ENCODE measurements at places on chromosomes 2 and 18.

GRCh38 chr2:202609381-202610145 lies 25.2 kb upstream of the FAM117B start:
- DNase-seq, result no peak

GRCh38 chr2:190649798-190650390 lies 1.0 kb downstream of the NAB1 start:
- DNase-seq, result no peak

- DNase-seq, result no peak
These were observed 64.0 kb downstream of the MBP start for GRCh38 chr18:77068321-77069312.

- no peak for DNase-seq
These were observed 115.9 kb downstream of the MEIS1 start for GRCh38 chr2:66550826-66551225.

GRCh38 chr2:84115173-84115857 lies 343.8 kb downstream of the SUCLG1 start:
- no peak for DNase-seq

DNA sequence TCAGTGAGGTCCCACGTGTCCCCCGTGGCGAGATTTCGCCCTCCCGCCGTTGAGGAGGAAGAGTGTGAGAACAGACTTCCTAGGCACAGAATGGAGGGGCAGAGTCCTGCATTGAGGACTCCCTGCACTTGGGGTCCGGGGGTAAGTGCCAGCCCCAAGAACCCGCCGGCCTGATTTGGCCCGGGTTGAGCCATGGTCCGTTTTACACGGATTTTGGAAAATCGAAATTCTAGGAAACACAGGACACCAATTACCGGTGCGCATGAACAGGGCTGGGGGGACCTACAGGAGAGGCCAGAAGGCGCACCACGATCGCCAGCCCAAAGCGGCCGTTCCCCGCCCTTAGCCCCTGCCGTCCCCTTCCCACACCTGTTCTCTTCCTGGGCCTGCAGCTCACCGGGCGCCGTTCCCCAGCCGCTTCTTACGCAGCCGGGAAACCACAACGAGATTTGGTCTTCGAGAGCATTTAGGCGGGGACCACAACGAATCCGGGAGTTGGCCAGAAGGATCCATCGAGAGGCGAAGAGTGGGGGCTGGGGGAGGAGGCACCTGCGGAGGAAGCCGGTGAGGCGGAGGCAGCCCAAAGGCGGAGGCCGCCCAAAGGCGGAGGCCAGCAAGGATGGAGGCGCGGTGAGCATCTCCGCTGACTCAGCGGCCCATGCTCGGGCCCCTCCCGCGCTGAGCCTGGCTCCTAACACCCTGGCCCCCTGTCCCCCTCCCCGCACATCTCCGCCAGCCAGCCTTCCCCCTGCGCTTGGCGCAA lies 464 bp upstream of the TLX2 start:
- DNase-seq, result no peak

DNA sequence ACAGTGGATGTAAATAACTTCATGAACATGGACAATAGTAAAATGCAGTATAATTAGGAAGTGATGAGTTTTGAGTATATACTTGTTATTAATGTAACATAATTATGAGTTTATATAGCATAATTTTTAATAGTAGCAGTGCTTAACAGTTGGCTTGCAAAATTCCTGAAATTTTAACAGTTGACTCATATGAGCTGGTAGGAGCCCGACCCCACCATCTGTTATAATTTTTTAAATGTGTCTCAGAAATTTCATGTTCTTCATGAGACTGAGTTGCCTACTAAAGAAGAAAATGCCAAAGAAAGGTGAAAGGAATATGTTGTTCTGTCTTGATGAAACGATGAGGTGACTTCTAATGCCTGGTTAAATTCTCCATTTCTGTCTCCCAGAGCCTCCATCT lies 62.6 kb downstream of the ITGB1BP1 start:
- DNase-seq, result no peak

GRCh38 chr2:41329040-41329439 lies 718.8 kb upstream of the PKDCC start:
- DNase-seq, result no peak

- no peak for DNase-seq
These were observed 4.1 kb upstream of the MSH6 start for GRCh38 chr2:47778698-47779425.

GRCh38 chr2:122148128-122148767 lies 392.8 kb downstream of the TSN start:
- DNase-seq, result no peak

DNA sequence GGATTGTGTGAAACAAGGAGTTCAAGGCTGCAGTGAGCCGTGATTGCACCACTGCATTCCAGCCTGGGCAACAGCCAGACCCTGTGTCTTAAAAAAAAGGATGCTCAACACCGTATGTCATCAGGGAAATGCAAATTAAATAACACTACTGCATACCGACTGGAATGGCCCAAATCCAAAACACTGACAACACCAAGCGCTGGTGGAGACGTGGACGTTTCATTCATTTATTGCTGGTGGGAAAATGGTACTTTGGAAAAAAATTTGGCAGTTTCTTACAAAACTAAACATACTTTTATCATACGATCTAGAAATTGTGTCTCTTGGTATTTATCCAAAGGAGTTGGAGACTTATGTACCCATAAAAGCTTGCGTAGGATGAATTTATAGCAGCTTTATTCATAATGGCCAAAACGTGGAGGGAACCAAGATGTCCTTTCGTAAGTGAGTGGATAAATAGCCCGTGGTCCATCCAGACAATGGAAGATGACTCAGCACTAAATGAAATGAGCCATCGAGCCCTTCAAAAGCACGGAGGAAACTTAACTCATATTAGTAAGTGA lies 24.2 kb downstream of the NEU4 start:
- DNase-seq, result no peak

DNA sequence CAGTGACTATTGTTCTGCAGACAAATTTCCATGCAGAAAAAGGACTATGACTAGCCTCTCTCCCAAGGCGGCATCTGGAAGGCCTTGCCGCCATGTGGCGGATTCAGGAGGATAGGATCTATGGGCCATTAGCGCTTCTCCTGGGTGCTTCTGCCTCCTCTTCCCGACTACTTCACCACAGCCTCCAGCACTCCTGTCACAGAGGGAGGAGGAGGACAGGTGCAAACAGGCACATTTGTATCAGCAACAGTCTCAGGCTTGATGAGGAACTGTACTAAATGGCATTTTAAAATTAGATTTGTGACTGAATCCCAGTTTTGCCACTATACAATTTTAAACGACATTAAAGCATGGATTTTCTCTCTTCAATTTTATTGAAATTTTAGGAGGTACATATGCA lies 114.9 kb downstream of the NOL10 start:
- DNase-seq, result no peak

DNA sequence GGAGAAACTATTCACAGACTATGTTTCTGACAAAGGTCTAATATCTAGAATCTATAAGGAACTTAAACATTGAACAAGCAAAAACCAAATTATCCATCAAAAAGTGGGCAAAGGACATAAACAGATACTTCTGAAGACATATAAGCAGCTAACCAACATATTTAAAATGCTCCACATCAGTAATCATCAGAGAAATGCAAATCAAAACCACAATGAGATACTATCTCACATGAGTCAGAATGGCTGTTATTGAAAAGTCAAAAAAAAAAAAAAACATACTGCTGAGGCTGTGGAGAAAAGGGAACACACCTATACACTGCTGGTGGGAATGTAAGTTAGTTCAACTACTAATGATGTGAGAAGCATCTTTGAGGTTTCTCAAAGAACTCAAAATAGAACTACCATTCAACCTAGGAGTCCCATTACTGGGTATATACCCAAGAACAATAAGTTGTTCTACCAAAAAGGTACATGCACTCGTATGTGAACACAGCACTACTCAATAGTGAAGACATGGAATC lies 220.4 kb upstream of the TFPI start:
- no peak for DNase-seq

- DNase-seq, result no peak
These were observed 368.0 kb upstream of the RAB6C start for GRCh38 chr2:129611471-129611870.

- no peak for DNase-seq
These were observed 301.6 kb downstream of the SMAD2 start for GRCh38 chr18:47628893-47629292.

- no peak for DNase-seq
These were observed 213.1 kb downstream of the MYO3B start for GRCh38 chr2:170391018-170391417.

GRCh38 chr2:53312721-53313120 lies 454.9 kb upstream of the CHAC2 start:
- DNase-seq, result no peak

DNA sequence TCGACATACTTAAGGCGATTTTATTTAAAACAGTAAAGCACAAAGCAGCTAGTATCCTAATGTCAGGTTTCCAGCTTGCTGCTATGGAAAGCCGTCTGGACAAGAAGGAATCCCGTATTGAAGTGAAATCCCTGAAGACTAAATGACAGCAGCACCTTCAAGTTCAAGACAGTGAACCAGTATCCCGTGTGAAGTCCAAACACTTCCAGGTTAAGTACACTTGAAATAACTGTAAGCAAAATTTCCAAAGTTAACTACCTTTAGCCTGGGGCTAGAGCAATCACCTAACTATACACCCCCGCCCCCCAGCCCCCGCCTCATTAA lies 1.2 kb downstream of the MBOAT2 start:
- no peak for DNase-seq

- DNase-seq, result no peak
These were observed 31.4 kb upstream of the CD28 start for GRCh38 chr2:203675086-203675485.

DNA sequence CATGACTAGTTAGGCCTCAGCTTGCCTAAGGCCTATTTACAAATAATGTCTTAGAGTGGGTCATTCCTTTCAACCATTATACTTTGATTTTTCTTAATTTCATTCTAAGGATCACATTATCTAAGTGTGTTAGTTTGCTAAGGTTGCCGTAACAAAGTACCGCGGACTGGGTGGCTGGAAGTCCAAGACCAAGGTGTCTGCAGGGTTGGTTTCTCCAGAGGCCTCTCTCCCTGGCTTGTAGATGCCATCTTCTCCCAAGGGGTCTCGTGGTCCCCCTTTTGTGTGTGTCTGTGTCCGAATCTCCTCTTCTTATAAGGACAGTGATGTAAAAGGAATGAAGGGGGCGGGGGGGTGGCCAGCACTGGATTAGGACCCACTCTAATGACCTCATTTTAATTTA lies 18.4 kb upstream of the ITM2C start:
- no peak for DNase-seq

DNA sequence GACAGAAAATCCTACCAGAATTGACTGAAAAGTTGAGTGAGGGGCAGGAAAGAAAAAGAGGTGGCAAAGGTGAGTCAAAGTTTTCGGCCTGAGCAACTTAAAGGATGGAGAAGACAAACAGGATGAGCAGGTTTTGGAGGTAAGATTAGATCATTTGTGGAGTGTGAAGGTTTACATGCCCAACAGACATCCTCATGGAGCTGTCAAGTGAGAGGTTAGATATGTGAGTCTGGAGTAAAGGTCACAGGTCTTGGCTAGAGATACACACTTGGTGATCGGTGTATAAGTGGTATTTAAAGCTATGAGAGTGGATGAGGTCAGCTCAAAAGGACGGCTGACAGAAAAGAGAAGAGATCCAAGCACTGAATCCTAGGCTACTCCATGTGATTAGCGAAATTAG lies 11.1 kb upstream of the MYL12A start:
- no peak for DNase-seq

DNA sequence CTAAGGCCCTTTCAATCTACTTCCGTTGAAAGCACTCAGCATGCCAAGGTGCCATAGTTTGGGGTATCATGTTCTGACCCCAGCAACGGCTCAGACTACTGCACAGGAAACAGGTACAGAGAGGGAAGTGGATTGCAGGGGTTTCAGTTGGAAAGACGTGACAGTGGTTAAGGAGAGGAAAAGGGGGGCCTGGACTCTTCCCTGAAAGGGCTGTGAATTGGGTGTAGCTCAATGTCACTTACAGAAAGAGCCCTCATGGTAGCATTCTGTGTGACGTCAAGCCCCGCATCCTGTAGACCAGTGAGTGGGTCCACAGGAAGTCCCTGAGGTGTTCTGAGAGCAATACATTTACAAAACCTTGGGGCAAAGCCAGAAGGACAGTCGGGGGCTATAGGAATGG lies 121.5 kb upstream of the GYPC start:
- no peak for DNase-seq

DNA sequence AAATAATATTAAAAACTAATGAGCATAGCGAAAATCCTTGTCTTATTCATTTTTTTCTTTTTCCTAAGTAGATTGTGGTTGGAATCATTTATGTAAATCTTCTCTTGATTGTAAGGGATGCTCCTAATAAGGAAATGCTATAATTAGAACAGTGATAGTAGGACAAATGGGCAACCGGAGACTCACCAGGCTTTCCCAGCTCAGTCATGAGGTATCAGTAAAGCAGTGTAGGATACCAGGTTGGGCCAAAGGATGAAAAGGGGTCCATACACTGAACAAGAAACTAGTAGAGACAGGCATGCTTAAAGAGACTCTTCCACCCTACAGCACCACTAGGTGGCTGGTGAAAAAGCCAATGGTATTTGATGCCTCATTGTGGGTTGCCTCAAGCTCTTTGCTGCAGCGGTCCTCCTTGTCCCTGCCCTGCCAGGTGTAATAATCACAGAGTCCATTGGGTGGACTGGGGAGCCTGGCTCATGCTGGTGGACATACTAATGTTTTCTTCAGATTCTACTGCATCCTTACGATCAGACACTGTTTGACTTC lies 71.4 kb upstream of the FAM98A start:
- DNase-seq, result no peak

DNA sequence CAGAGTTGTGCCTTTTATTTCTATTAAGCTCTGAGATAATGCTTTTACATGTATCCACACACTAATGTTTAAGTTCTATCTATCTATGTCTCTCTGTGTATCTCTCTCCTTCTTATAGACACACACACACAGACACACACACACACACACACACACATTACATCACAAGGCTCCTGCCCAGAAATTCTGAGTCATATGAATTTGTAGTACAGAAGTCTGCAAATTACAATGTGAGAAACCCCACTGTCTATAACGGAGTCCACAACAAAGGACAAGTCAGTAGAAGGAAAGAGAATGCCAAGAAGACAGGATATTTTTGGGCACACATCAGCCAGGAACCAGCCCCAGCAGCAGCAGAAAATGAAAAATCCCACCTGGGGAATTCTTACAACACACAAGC lies 142.4 kb downstream of the EN1 start:
- DNase-seq, result no peak

- DNase-seq, result no peak
These were observed 39.9 kb downstream of the TGFA start for GRCh38 chr2:70513738-70514137.

DNA sequence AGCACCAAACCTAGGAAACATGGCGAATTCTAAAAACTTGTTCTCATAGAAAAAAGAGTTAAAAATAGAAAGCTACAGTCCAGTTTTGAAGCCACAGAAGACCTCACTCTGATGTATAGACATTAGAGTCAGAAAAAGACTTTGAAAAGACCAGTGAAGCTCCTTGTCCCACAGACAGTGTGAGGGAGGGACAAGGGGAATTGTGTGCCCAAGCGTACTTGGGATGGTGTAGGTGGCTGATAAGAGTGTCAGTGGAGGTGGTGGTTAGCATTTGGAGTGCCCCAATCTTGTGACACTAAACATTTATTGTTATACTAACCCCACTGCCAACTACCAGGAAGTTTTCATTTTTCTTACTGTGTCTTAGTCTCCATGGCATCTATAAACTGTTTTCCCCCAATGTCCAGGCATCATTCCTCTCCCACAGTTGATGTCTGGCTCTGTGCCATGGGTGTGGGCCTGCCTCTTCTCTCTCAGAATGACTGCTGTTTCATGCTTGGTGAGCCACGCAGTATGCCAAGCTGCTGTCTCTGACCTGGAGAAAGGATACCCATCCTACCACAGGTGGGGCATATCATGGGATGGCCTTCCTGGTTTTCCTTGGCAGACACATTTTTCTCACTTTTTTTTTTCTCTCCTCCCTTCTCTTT lies 161.4 kb downstream of the RPIA start:
- no peak for DNase-seq
